Retina (tissue), 1 donor: ENCODE measurements at places on chromosomes 11 and 22.

GRCh38 chr22:26672060-26672471 is 14.7 kb downstream of the MIAT start:
- DNase-seq = no peak

GRCh38 chr22:42273855-42274451 is 3.5 kb upstream of the TCF20 start:
- peak; percentile 85 for DNase-seq

DNA sequence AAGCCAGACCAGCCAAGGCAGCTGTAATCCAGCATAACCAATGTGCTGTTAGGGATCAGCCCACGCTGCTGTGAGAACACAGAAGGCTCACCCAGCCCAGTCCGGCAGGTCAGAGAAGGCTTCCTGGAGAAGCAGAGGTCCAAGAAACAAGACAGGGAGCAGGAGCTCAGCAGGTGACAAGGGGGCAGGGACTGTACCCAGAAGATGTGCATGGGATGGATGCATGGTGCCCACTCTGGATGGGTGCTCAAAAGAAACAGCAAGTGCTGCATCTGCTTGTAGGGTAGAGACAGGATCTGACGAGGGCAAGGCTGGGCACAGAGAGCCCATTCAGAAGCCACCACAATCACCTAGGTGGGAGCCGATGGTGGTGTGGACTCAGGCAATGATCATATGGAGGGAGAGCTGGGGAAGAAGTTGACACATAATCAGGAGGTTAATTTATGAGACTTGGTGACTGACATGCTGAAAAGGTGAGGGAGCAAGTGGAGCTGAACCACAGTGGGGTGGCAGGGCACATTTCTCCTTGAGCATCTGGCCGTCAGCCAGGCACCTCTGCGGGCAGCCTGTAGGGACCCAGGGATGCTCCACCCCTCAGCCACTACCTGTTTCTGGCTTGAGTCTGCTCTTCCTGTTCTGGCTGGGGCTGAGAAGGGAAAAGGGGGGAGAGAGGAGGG is 102.3 kb upstream of the DRD2 start:
- no peak for DNase-seq

DNA sequence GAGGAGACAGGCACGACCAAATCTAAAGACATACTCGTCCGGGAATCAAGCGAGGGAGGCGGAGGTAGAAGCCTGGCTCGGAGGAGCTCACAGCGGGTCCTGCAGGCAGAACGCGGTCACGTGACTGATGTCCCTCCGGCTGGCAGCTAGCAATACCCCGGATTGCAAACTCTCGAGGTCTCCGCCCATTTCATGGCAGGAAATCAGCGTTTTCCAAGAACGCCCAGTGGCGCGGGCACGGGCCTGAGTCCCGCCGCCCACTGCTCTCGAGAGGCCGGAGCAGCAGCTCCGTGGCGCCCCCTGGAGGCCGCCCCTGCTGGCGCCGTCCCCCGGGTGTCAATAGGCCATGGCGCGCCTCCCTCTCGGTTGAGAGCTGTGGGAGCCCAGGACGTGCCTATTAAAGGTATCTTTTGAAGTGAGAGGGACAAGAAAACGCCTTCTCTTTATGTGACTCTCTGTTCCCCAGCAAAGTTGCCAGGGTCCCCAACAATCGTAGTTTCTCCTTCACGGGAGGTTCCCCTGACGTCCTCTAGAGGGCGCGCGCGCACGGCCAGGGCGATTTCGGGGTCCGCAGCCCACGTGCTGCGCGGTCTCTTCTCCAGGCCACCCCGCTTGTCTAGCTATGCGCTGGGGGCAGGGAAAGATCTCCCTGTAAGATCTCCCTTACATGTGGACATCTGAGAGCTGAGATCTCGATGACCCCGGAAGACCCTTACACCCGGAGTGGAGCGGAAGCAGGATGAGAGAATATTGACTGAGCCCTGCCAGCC is 37.3 kb upstream of the RBFOX2 start:
- peak; percentile 96 for DNase-seq

DNA sequence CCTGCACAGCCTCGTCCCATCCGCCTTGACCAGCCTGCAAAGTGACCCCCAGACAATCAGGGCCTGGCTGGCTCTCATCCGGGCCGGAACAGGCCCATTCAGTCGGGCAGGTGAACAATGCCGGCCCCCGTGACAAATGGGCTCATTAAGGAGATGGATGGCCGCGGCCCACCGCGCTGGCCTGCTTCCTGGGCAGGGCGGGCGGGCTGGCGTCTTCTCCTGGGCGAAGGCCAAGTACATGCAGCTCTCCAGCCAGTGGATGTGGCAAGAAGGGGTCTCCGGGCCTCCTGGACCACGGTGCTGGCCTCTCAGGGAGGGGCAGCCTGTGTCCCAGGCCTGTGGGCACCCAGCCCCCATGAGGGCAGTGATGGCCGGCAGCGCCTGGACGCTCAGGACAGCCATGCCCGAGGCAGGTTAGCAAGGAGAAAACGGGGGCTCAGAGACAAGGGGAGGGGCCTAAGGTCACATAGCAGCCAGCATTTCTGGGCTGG is 1022.8 kb downstream of the BRD1 start:
- no peak for DNase-seq

DNA sequence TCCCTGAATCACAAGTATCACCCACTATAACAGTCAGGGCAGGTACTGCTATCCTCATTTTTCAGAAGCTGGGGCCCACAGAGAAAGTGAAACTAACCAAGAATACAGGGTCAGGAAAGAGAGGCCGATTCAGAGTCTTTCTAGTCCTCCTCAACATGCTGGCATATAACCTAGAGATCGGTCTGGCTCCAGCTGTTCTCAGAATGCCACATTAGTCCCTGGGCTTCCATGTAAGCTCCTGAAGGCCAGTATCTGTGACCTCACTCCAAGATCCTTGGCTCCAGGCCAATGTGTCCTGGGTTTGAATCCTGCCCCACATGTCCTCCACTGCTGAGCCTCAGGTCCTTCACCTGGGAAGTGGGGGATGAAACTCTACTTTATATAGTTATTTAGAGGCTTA is 50.4 kb downstream of the TENM4 start:
- no peak for DNase-seq

DNA sequence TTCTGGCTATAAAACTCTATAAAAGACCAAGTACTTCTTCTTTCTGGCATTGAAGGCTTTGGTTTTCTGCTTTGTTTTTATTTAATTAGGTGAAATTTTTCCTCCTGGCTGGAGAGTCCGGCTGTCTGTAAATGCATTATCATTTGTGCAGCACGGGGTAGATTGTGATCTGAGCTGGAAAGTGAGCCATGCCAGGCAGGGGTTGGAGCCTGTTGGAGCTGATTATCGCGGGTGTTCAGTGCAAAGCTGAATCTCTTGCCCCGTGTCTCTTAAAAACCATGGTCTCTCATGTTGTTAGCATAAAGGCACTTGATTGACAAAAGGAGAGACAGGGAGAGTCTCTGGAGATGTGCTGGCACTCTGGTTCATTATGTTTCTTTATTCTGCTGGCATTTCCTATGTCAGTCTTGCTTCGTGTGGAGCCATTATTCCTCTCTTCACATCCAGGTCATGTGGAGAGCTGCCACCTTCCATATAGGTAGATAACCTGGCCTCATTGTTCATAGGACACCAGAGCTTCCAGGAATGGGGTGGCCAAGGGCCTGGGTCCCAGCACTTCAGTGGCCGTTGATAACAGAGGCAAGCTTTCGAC is 75.2 kb downstream of the LDLRAD3 start:
- peak; percentile 50 for DNase-seq

DNA sequence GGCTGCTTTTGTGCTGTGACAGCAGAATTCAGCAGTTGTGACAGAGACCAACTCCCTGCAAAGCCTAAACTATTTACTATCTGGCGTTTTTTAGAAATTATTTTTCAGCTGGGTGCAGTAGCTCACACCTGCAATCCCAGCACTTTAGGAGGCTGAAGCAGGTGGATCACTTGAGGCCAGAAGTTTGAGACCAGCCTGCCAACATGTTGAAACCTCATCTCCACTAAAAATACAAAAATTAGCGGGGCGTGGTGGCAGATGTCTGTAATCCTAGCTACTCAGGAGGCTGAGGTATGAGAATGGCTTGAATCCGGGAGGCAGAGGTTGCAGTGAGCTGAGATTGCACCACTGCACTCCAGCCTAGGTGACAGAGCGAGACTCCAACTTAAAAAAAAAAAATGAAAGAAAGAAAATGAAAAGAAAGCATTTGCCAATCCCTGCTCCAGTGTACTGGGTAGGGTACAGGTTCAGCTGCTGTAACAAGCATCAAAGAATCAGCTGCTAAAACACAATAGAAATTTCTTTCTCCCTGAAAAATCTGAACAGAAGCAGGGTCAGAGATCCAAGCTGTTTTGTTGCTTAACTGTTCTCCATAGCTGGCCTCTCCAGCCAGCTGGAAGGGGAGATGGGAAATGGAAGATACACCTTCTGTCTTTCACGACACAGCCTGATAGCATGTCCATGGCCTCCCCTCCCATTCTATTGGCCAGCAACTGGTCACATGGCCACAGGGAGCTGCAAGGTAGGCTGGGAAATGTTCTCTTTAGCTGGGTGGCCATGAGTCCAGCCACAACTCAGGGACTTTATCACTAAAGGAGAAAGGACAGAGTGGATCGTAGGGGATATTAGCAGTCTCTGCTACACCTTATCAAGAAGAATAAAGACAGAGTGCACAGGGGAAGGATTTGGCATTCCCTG is 8.5 kb upstream of the NCF4 start:
- DNase-seq = no peak

DNA sequence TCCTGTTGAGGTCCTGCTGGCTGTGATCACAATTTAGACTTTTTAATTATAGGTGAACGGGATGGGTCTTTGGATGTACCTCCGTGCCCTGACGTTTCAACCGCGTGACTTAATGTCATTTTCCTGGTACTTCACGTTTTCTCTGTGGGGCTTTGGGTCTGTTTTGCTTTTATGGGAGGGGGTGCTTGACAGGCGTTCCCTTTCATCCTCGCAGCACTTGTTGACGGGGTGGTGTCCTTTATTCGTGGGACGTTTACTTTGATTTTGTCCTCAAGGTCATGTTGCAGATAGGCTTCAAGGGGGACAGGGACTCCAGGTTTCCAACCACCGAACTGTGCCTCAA is 994 bp downstream of the PPP6R3 start:
- DNase-seq = peak; percentile 27

GRCh38 chr11:117489999-117490679 is 162.5 kb downstream of the CEP164 start:
- peak; percentile 68 for DNase-seq

DNA sequence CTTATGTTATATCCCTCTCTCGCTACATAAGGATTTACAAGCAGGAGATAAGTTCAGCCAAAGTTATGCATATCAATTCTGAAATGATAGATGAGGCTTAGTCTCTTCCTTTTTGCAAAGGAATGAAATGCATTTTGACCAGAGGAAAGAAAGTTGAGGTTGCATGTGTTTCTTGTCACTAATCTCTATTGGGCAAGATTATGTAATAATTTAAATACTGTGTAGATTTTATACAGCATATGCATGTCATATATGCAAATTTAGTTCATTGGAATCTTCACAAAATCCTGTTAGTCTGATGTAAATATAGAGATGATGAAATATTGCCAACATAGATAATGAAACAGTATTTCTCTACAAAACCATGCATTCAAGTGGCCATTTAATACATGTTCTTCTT is 858.7 kb upstream of the RAG2 start:
- no peak for DNase-seq

GRCh38 chr22:43099095-43099494 is 9.9 kb upstream of the TTLL1 start:
- DNase-seq = no peak

DNA sequence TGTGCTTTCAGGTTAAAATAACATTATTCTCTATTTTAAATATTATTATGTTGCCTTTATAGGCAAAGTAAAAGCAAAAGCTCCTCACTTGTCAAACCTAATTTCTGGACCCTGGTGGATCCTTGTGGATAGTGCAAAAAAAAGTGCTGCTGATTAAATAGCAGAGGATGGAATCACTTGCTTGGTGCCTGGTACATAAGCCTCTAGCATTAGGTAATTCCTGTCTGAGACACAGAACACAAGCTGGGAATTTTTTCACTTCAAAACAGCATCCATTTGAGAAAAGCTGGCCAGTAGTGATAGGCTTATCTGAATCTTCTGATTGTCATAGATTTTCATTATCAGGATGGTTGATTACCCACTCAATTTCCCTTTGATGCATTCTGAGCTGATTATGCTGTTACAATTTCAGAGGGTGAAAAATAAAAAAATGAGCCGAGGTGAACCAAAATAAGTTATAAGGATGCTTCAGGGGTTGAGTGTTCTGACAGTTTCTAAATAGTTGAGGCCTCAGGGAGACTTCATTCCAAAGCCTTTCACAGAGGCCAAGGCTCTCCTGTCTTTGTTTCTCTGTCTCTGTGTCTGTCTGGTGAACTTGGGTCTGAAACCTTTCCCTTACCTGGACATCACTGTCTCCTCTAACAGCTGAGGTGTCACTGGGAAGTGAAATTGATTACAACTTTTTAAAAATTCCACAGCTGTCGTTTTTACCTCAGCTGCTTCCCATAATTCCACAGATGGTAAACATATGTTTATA is 242.9 kb downstream of the NELL1 start:
- no peak for DNase-seq

GRCh38 chr11:86537541-86538222 is 134.7 kb downstream of the ME3 start:
- no peak for DNase-seq

DNA sequence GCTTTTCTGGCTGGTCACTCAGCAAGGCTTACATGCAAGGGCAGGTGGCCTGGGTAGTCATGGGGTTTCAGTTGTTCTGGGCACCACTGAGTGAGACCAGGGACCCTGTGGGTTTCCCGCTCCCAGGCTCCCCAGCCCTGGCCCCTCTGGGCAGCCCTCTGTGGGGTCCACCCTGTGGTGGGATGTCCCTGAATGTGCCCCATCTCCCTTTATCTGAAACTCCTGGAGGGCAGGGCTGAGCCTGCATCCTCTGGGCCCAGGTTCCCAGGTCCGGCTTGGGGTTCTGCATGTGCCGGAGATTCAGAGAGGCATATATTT is 1041.0 kb downstream of the BRD1 start:
- no peak for DNase-seq

GRCh38 chr11:75793966-75794365 is 21.0 kb upstream of the UVRAG start:
- DNase-seq = no peak
